ENCODE measurements at places on chromosomes 7 and 10. TPM values are rescaled to one million over a fixed set of nuclear protein-coding genes. Genes with fewer than 3 reads are reported as not detected.

- no peaks in the 10 kb centered on the region for H3K27me3 ChIP-seq
- no peak for DNase-seq
- peak overlapping the region; percentile 45 for H3K4me3 ChIP-seq
- peak overlapping the region; percentile 65 for H3K27ac ChIP-seq
- H3K36me3 ChIP-seq = peaks cover 4% of the 10 kb centered on the region
- H3K4me1 ChIP-seq = peaks cover 91% of the 10 kb centered on the region
These were observed 98.4 kb downstream of the PIP4K2A start for GRCh38 chr10:22615819-22616499.

DNA sequence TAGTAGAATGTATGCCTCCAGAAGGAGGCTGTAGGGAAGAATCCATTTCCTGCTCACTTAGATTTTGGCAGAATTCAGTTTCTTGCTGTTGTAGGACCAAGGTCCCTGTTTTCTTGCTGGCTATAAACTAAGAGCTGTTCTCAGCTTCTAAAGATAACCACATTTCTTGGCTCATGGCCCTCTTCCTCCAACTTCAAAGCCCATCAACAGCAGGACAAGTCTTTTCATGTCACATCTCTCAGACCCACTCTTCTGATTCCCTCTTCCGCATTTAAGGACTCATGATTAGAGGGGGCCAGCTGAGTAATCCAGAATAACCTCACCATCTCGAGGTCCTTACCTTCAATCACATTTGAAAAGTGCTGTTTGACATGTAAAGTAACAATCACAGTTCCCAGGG lies 8.2 kb upstream of the LSM8 start:
- H3K36me3 ChIP-seq = no peaks in the 10 kb centered on the region
- no peaks in the 10 kb centered on the region for H3K4me1 ChIP-seq
- H3K4me3 ChIP-seq = no peak overlapping the region
- H3K27me3 ChIP-seq = peaks cover 14% of the 10 kb centered on the region

DNA sequence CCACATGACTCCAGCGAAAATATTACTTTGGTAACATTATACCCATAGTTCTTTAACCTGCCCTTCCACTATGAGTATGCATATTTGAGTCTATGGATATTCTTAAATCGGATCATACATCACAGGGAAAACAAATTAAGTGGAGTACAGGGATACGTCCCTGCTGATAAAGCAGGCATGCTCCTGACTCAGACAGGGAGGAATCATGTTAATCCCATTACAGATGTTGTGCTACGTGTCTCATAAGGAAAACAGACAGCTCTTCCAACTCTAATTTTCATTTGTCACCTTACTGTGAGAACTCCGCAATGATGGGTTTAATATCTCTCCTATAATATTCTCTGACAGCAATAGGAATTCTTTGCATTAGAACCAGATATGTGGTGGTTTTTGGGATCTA lies 469.5 kb upstream of the POM121L12 start:
- no peak for DNase-seq
- no peaks in the 10 kb centered on the region for H3K27me3 ChIP-seq
- no peak overlapping the region for H3K4me3 ChIP-seq
- H3K4me1 ChIP-seq = no peaks in the 10 kb centered on the region

The AKR1E2 gene
- 4.5 TPM for total RNA-seq

The ADRA2A gene
- 0.22 TPM for total RNA-seq

DNA sequence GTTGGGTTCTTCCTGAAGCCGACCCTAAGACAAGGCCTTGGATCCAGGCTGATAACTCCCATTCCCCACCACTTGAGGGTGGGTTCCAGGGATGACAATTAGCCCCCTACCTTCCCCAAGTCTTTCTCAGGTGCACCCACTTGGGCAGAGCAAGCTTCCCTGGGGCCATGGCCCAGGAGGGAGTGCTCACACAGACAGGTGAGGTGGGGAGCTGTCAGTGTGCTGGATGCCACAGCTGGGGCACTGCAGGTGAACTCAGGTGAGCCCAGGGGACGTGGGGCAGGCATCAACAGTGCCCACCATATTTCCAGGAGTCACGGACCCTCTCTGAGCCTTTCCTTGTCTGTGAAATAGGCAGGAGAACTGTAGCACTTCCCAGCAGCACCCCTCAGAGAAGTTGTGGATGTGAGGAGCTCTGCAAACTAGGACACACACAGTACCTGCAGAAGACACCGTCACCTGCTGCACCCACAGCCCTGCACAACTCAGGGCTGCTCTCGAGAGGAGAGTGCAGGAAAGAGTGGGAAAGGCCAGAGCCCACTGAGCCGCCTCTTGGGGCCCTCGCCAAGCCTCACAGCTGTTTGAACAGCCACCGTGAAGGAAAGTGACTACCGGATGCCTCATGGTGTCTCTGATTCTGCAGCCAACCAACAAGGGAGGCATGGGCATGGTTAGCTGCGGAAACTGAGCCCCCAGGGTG lies 17.9 kb downstream of the SH3PXD2A start:
- no peak for DNase-seq
- H3K4me3 ChIP-seq = no peak overlapping the region
- H3K36me3 ChIP-seq = no peaks in the 10 kb centered on the region

The HKDC1 gene
- total RNA-seq = 11.1 TPM

DNA sequence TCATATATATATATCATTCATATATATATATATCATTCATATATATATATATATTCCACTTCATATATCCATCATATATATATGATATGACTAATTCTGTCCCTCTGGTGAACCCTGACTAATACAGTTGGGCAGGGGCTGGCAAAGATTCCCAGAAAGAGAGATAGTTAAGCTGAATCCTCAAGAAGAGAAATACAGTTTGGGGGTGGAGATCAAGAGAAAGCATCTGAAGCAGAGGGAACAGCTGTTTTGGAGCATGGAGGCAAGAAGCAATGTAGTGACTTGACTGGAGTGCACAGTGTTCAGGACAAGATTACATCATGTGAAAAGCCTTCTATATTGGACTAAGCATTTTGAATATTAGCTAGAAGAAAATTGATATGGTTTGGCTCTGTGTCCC lies 540.7 kb downstream of the MAGI2 start:
- no peaks in the 10 kb centered on the region for H3K27me3 ChIP-seq
- no peak overlapping the region for H3K27ac ChIP-seq
- DNase-seq = no peak

- H3K4me3 ChIP-seq = no peak overlapping the region
- no peak for DNase-seq
- H3K4me1 ChIP-seq = no peaks in the 10 kb centered on the region
- H3K27ac ChIP-seq = no peak overlapping the region
- H3K36me3 ChIP-seq = no peaks in the 10 kb centered on the region
These were observed 34.1 kb downstream of the GSDME start for GRCh38 chr7:24723178-24723530.

DNA sequence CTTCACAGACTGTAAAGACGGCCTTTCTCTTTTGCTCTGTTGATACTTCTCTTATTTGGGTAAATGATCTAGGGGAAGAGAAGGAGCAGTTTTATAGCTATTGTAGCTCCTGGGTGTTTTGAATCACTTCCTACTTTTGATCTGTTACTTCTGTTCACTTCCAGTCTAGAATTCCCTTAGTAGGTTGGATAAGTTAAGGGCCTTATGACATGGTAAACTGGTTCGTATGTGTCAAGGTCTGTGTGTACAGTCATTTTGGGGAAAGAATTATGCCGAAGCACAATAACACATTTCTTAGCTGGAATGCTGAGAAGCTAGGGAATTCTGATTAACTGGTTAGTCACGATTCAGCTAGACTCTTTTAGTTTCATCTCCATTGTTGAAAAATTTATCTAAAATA lies 8.1 kb downstream of the DENND10 start:
- H3K4me3 ChIP-seq = no peak overlapping the region
- no peaks in the 10 kb centered on the region for H3K4me1 ChIP-seq

DNA sequence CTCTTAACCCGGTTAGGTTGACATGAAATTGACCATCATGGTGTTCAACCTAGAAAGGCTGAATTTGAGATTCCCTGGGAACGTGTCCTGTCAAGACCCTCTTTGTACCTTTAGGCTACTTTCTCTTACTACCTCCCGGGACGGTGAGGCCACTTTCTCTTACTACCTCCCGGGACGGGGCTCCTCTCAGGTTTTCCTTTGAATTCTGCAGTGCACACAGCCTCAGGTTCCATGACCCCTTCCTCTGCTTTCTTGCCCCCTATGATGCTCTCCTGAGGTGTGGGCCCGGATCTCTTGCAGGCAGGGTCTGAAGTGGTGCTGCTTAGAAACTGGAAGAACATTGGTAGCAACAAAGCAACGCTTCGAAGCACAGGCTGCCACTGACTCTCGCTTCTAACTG lies 155.3 kb downstream of the CAMK1D start:
- H3K4me3 ChIP-seq = no peak overlapping the region
- no peak for DNase-seq
- H3K27me3 ChIP-seq = no peaks in the 10 kb centered on the region
- no peak overlapping the region for H3K27ac ChIP-seq
- no peaks in the 10 kb centered on the region for H3K4me1 ChIP-seq

DNA sequence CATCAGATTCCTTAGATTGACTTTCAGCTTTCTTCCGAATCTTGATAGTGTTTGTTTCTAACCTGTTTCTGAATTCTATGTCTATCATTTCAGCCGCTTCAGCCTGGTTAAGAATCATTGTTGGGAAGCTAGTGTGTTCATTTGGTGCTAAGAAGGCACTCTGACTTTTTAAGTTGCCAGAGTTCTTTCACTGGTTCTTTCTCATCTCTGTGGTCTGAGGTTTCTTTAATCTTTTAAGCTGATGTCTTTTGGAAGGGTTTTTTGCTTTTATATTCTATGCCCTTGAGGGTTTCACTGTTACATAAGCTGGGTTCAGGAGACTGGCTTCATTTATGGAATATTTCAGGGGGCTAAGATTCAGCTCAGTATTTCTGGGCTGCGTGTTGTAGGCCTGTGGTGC lies 104.5 kb upstream of the PRSS58 start:
- H3K4me3 ChIP-seq = no peak overlapping the region
- peaks cover 5% of the 10 kb centered on the region for H3K4me1 ChIP-seq
- H3K27me3 ChIP-seq = no peaks in the 10 kb centered on the region
- no peak for DNase-seq
- no peaks in the 10 kb centered on the region for H3K36me3 ChIP-seq

The NKX2-3 gene
- total RNA-seq = not detected

DNA sequence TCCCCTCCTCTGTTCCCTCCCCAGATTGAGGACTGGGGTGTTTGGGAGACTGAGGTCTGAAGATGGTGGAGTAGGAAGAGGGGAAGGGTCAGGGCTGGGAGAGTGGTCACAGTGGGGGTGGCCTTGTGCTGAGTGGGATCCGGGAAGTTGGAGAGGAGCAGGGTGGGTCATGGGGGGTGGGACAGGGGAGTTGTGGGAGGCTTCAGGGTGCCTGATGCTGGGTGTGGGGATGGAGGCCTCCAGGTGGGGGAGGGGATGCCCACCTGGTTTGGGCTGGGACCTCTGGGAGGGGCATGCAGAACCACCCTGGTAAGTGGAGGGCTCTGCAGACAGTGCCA lies 2.6 kb downstream of the ZNF775 start:
- no peak overlapping the region for H3K4me3 ChIP-seq
- no peak overlapping the region for H3K27ac ChIP-seq
- H3K27me3 ChIP-seq = no peaks in the 10 kb centered on the region
- no peaks in the 10 kb centered on the region for H3K36me3 ChIP-seq
- peaks cover 30% of the 10 kb centered on the region for H3K4me1 ChIP-seq

- H3K4me1 ChIP-seq = no peaks in the 10 kb centered on the region
- no peak overlapping the region for H3K27ac ChIP-seq
- DNase-seq = no peak
- peaks cover 7% of the 10 kb centered on the region for H3K27me3 ChIP-seq
These were observed 163.2 kb downstream of the AVL9 start for GRCh38 chr7:32658467-32658869.

- no peak for DNase-seq
- H3K27ac ChIP-seq = no peak overlapping the region
- H3K4me3 ChIP-seq = no peak overlapping the region
These were observed 193.5 kb downstream of the NRG3 start for GRCh38 chr10:82068501-82068900.

- no peak overlapping the region for H3K4me3 ChIP-seq
- peaks cover 12% of the 10 kb centered on the region for H3K36me3 ChIP-seq
- H3K27ac ChIP-seq = peak overlapping the region; percentile 83
These were observed 19.1 kb downstream of the DNAJB12 start for GRCh38 chr10:72335394-72336258.

DNA sequence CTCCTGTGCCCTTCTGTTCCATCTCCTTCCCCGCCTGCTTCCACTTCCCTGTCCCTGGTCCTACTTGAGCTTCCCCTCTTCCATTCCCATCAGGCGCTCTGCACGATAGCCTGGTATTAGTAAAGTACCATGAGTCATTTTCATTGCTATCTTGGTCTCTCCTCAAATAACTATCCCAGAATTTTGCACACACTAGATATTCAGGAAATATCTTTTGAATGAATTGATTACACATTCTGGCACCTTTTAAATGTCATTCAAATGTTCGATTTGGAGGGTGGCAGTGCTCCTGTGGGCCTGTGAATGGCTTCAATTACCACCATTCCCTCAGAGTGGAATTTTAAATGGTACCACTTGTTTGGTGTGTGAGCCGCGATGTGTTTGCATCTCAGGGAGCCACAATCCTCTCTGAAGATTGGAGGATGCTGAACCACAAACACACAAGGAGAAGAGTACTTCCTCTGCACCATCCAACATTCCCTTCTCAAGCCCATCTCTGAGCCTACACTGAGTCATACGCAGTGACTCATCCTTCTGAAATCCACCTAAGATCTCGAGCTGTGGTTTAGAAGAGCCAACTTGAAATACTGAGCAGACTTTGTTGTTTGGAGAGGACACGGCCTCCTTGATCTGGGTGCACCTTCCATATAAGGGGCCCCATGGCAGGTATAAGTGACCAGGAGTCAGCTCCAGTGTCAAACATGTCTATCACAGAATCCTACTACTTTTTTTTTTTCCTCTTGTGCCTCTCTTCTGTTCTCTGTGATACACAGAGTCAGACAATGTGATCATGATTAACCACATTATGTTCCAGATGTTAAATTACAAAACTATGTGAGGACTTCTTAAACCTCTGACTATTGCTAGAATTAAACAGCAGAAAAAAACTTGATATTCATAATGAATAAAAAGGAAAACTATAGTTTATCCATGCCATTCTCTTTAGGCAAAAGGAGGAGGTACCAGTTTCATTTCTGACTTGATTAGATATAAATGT lies 81.9 kb downstream of the BMPER start:
- no peak for DNase-seq
- H3K27ac ChIP-seq = no peak overlapping the region
- no peaks in the 10 kb centered on the region for H3K27me3 ChIP-seq
- H3K36me3 ChIP-seq = no peaks in the 10 kb centered on the region
- no peak overlapping the region for H3K4me3 ChIP-seq

The CEP55 gene
- total RNA-seq = 4.6 TPM

GRCh38 chr7:132558815-132559214 lies 17.5 kb downstream of the PLXNA4 start:
- no peaks in the 10 kb centered on the region for H3K27me3 ChIP-seq
- no peaks in the 10 kb centered on the region for H3K36me3 ChIP-seq
- no peak for DNase-seq
- no peak overlapping the region for H3K4me3 ChIP-seq
- H3K4me1 ChIP-seq = no peaks in the 10 kb centered on the region

The UCN3 gene
- not detected for total RNA-seq

DNA sequence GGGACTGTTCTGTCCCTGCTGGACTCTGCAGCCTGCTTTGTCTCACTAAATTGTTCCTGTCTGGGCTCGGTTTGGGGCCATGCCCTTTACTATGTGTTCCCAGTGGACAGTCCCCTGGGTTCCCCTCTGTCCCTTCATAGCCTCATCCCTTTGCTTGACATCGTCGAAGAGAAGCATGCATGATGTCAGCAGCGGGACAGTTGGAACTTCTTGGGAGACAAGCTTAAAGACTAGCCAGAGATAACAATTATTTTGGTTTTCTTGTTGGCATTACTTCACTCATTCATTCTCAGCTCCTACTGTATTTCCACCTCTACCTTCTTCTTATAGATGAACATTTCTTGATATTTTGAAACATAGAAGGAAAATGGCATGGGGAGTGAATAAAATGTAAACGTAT lies 2.7 kb downstream of the EPHB6 start:
- no peaks in the 10 kb centered on the region for H3K27me3 ChIP-seq
- no peaks in the 10 kb centered on the region for H3K36me3 ChIP-seq
- H3K4me3 ChIP-seq = no peak overlapping the region

The STEAP4 gene
- not detected for total RNA-seq

All from CD4-positive, CD25-positive, alpha-beta regulatory T cell (primary cell).